Karpas-422 (cell line): ENCODE measurements at places on chromosomes 1 and 21. TPM values are rescaled to one million over a fixed set of nuclear protein-coding genes. Genes with fewer than 3 reads are reported as not detected.

The VHLL gene
- total RNA-seq: not detected in 2 replicates

The LCE3B gene
- total RNA-seq: not detected in 2 replicates

The SEMA6C gene
- 1.4 and 1.6 TPM in 2 replicates for total RNA-seq

The EDARADD gene
- total RNA-seq: not detected in 2 replicates

DNA sequence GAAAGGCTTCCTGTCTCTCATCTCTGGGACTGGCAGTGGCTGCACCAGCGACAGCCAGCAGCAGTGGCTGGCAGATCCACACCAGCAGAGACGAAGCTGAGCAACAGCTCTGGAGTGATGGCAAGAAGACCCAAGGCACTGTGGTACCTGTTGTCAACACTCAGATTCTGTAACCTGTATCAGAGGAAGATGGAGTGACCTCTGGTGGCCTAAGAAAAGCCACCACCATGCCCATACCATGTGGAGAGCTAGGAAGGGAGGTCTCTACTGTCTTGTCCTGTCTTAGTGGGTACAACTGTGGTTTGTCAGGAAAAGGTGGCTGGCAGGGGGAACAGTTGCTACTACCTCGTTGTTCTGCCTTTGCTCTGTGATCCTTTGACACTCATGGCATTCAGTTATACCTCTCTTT is 22.5 kb upstream of the RHBDL2 start:
- H3K4me3 ChIP-seq: no peak overlapping the region
- H3K27me3 ChIP-seq: no peaks in the 10 kb centered on the region
- DNase-seq: peak; percentile 59
- H3K36me3 ChIP-seq: no peaks in the 10 kb centered on the region

- no peak overlapping the region for H3K4me3 ChIP-seq
- no peaks in the 10 kb centered on the region for H3K4me1 ChIP-seq
- no peaks in the 10 kb centered on the region for H3K27me3 ChIP-seq
- no peak overlapping the region for H3K27ac ChIP-seq
- no peaks in the 10 kb centered on the region for H3K36me3 ChIP-seq
Measured at GRCh38 chr1:232457595-232457994, 172.3 kb downstream of the SIPA1L2 start.

DNA sequence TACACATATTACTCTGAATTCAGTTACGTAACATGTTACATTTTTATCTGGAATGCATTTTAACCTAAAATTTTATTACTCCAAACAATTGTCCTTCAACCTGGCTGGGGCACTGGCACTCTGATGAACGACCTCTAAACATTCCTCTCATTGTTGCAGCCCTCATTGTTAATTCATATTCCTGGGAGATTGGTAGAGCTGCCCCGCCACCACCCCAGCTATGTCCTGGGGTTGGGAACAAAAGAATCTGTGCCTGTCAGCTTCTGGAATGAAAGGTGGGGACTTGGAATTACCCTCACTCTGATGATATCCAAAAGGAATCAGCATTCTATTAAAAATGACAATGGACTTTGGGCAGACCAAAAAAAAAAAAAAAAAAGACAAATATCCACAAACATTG is 38.0 kb upstream of the DESI2 start:
- H3K36me3 ChIP-seq: no peaks in the 10 kb centered on the region
- H3K4me1 ChIP-seq: no peaks in the 10 kb centered on the region
- H3K27ac ChIP-seq: no peak overlapping the region
- no peak overlapping the region for H3K4me3 ChIP-seq

GRCh38 chr1:203316626-203317093 is 11.3 kb downstream of the BTG2 start:
- H3K4me1 ChIP-seq: peaks cover 18% of the 10 kb centered on the region
- no peaks in the 10 kb centered on the region for H3K27me3 ChIP-seq
- no peak overlapping the region for H3K27ac ChIP-seq

DNA sequence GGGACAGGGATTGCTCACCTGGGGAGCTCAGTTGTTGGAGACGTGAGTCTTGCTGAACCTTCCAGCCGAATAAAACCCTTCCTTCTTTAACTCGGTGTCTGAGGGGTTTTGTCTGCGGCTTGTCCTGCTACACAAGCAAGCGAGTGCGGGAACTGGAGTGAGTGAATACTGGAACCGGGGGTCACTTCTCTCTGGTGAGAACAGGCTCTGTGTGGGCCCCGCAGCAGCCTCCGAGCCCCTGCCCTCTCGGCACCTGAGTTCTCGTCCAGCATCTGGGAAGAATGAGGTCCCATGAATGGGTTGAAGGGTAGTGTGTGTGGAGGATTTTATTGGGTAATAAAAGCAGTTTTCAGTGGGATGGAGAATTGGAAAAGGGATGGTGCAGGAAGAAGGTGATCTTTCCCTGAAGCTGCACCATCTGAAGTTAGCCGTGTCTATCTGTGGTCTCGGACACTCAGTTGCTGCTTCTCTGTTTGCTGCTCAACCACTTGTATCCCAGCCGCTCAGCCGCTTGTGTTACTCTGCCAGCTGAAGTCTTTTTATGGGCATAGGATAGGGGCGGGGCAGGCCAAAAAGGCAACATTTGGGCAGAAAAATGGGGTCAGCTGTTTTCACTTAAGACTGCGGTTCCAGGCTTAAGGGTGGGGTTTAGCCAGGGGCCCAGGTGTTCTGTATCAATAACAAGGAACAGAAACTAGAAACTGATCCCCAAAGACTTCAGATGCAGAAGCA is 450.6 kb upstream of the CAMK1G start:
- no peaks in the 10 kb centered on the region for H3K36me3 ChIP-seq
- H3K27ac ChIP-seq: no peak overlapping the region
- H3K27me3 ChIP-seq: no peaks in the 10 kb centered on the region
- no peaks in the 10 kb centered on the region for H3K4me1 ChIP-seq

- no peaks in the 10 kb centered on the region for H3K27me3 ChIP-seq
- H3K27ac ChIP-seq: no peak overlapping the region
- no peaks in the 10 kb centered on the region for H3K36me3 ChIP-seq
- no peak for DNase-seq
- H3K4me1 ChIP-seq: peaks cover 11% of the 10 kb centered on the region
- H3K4me3 ChIP-seq: no peak overlapping the region
Measured at GRCh38 chr1:99964806-99965205, 5.0 kb upstream of the SLC35A3 start.

DNA sequence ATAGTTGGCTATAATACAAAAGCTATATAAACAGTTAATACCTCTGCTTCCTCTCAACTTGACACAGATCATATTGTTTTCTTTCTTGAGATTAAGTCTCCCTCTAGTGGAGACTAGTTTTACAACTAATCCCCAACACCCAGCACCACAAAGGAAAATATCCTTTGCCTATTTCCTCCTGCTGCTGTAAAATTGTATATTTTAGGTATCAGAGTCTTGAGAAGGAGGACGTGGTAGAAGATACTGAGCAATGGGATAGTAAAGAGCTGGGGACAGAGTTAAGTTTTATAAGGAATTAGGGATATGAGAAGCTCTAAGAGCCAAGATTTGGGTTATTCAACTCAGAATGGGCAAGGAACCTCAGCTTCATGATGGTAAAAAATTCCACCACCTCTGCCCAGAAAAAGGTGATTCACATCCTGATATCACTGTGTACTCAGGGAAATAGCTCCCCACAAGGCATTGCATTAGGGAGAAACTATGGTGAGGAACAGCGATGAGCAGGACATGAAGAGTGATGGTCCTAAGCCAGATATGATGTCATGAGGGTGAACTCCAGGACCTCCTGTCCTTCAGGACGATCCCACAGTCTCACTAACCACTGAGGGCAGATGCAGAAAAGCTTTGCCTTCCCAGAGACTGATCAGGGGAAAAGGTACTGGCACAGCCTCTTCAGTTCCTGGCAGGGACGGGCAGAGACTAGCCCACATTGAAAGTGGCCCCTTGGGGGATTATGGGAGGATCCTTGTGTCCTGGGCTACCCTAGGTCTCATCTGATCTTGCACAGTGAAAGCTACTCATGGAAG is 14.7 kb upstream of the CFAP126 start:
- H3K36me3 ChIP-seq: no peaks in the 10 kb centered on the region
- no peaks in the 10 kb centered on the region for H3K27me3 ChIP-seq
- H3K4me1 ChIP-seq: peaks cover 4% of the 10 kb centered on the region; the same call in 1 of the 2 replicates
- peak; percentile 83 for DNase-seq
- H3K27ac ChIP-seq: no peak overlapping the region

GRCh38 chr1:228989992-228990827 is 254.9 kb downstream of the RHOU start:
- no peak overlapping the region for H3K27ac ChIP-seq
- H3K4me1 ChIP-seq: no peaks in the 10 kb centered on the region
- DNase-seq: no peak
- H3K27me3 ChIP-seq: no peaks in the 10 kb centered on the region

- H3K36me3 ChIP-seq: no peaks in the 10 kb centered on the region
- H3K4me3 ChIP-seq: no peak overlapping the region
Measured at GRCh38 chr1:1001057-1001783, 1.3 kb upstream of the HES4 start.

DNA sequence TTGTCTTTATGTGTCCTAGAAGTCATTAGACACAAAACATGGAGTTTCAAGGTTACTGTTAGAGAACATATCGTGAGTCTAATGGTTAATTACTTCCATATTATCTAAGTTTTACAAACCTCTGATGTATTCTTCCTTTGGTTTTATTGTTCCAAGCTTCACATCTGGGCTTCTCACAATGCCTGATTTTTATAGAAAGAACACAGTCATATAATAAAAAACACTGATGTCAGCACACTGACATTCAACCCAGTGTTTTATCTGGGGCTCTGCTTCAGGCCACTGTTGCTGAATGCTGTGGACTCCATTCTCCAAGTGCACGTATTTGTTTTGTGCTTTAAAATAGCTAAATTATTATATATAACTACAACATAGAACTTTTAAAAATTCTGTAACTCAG is 232.9 kb downstream of the SMYD3 start:
- no peak for DNase-seq
- no peak overlapping the region for H3K4me3 ChIP-seq
- no peak overlapping the region for H3K27ac ChIP-seq
- H3K27me3 ChIP-seq: no peaks in the 10 kb centered on the region
- H3K4me1 ChIP-seq: no peaks in the 10 kb centered on the region
- H3K36me3 ChIP-seq: no peaks in the 10 kb centered on the region

GRCh38 chr1:54153535-54154439 is 987 bp upstream of the CDCP2 start:
- H3K4me3 ChIP-seq: no peak overlapping the region
- H3K36me3 ChIP-seq: no peaks in the 10 kb centered on the region
- no peak overlapping the region for H3K27ac ChIP-seq
- no peaks in the 10 kb centered on the region for H3K27me3 ChIP-seq
- no peaks in the 10 kb centered on the region for H3K4me1 ChIP-seq
- DNase-seq: no peak

DNA sequence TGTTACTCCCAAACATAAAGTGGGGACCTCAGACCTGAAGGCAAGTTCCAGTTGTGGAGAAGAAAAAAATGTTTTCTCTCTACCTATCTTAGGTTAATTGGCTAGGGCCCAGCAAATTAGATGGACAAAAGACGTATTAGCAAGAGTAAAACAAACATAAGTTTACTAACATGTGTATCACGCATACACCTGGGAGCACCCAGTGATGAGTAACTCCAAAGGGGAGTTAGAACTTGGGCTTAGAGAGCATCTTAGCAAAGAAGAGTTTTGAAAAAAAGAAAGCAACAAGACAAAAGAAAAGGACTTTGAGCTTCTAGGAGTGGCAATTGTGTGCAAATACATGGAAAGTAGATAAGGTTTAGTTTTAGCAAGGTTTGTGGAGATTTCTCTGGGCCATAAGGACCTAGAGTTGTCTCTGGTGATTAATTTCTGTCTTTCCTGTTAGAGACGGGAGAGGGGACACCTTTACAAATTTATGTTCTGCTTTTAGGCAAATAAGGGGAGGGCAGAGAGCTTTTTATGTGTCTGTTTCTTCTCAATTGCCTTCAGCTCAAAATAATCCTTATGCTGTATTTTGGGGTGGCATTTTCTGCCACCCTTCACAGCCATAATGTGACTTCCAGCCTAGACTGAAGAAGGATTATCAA is 76.7 kb upstream of the PTGFRN start:
- no peak overlapping the region for H3K4me3 ChIP-seq
- peaks cover 5% of the 10 kb centered on the region; the same call in 1 of the 2 replicates for H3K4me1 ChIP-seq
- no peak overlapping the region for H3K27ac ChIP-seq
- DNase-seq: no peak

- no peaks in the 10 kb centered on the region for H3K36me3 ChIP-seq
- DNase-seq: no peak
- no peak overlapping the region for H3K4me3 ChIP-seq
- no peaks in the 10 kb centered on the region for H3K4me1 ChIP-seq
Measured at GRCh38 chr1:87678266-87678665, 349.6 kb downstream of the LMO4 start.

DNA sequence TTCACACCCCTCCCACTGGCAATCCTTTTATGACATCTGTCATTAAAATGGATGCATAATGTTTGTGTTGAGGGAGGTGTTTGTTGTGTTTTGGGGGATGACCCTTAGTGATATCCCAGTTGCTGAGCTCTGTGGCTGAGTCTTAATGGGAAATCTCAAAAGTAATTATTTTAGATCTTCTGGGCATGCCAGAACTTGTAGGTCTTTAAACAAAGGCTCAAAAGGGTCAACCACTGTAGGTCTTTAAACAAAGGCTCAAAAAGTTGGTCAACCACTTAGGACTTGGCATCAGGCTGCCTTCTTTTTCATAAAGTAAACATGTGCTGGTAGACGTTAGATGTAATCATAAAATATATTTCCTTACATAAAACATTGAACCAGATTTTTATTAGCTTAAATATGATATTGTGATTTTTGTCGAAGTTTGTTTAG is 78.0 kb downstream of the CDC14A start:
- H3K27ac ChIP-seq: no peak overlapping the region
- no peak overlapping the region for H3K4me3 ChIP-seq
- no peak for DNase-seq
- 0 out of 2 replicates have a peak, but pooled peaks cover 7% of the 10 kb centered on the region for H3K36me3 ChIP-seq

DNA sequence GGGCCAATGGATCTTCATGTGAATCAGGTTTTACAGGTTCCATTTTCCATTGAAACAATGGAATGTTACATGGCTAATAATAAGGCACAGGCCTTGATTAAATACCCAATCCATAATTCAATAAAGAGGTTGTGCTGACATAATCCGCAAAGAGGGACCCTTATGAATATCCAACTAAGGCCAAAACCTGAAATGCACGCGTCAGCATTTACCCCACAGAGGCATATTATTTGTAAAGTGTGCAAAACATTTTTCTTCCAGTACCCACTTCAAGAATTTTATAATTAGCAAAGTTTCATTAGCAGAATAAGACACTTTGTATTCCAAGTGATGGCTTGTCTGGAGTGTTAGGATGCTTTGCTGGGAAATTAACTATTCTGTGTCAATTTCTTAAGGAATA is 220.6 kb upstream of the C8B start:
- no peak overlapping the region for H3K27ac ChIP-seq
- H3K4me3 ChIP-seq: no peak overlapping the region
- no peaks in the 10 kb centered on the region for H3K4me1 ChIP-seq
- DNase-seq: no peak
- H3K27me3 ChIP-seq: no peaks in the 10 kb centered on the region

GRCh38 chr1:26119892-26120608 is 8.4 kb downstream of the PDIK1L start:
- H3K4me1 ChIP-seq: peaks cover 2% of the 10 kb centered on the region
- no peak overlapping the region for H3K4me3 ChIP-seq
- H3K27me3 ChIP-seq: no peaks in the 10 kb centered on the region
- no peak overlapping the region for H3K27ac ChIP-seq
